NT2/D1 (cell line): ENCODE measurements at places on chromosomes 6 and 20.
A peak's percentile ranks its signal among the peaks of the same experiment; 100 is the strongest.

DNA sequence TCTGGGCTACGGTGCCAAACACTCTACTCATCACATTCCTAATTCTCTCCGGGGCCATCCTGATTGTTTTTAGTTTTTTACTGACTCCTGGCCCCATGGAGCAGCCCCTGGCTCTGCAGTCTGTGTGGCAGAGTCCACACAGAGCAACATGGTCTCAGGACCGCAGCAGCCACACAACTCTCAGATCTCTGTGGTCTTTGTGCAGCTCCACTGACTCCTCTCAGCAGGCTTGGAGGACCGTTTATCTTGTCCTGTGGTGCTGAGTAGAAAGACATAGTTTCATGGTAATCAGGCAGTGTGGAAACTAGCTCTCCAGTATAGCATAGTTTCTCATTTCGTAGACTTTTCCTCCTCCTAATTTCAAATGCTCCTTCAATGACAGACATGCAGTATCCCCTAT lies 168.4 kb downstream of the EDN1 start:
- no peak for DNase-seq

DNA sequence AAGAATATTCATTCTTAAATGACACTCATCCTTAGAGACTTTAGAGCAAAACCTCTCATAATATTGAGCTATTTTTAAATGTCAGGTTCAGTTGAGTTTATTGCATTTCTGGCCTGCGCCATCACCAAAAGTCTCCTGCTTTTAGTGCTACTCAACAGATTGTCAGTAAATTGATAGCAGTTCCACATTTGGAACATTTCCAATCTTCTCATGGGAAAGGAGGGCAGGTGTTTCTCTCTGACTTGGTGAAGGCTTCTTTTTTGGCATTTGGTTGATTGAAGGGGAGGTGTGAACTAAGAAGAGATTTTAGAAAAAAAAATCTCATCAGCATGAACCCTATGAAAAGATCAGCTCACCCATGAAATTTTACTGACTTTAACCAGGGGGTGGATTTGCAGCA lies 125.9 kb upstream of the INSM1 start:
- DNase-seq, result no peak

DNA sequence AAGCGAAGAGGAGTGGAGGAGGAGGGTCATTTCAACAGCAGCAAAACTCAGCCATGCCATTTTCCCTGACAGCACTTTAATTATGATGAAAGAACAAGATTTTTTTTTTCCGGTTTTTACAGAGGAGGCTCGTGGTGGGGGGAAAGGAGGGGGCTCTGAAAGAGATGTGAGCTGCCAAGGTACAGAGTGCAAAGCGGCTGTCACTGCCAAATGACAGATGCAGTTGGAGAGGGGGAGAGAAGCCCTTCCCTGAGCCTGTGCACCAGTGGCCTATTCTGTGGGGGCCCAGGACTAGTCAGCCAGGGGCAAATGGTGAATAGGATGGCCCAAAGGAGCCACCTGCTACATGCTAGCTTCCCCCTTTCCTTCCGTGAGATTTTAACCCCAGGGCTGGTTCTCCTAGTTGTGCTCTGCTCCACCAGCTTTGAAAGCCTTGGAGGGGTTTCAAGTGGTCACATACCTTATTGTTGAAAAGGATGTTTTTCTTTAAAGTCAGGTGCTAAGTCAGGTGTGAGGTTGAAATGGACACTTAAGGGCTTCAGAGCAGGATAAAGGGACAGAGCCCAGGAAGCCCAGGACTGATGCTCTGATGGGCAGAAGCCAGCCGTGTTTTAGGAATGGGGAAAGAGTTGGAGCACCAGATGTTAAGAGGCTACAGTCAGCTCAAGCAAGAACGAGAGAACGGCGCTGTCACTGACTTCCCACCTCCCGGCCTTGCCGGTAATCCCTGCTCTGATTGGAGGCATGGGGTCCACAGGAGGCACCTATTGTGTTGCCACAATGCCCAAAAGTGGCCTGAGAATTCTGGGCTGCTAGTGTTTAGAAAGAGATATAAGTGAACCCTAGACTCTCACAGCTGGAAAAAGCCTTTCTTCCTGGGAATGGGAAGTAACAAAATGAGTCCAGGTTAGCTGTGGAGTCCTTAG lies 24.8 kb downstream of the GNAS start:
- DNase-seq, result no peak

- no peak for DNase-seq
These were observed 1090.0 kb downstream of the EPHA7 start for GRCh38 chr6:92329208-92329847.

- no peak for DNase-seq
These were observed 91.4 kb upstream of the ARID1B start for GRCh38 chr6:156685823-156686222.

DNA sequence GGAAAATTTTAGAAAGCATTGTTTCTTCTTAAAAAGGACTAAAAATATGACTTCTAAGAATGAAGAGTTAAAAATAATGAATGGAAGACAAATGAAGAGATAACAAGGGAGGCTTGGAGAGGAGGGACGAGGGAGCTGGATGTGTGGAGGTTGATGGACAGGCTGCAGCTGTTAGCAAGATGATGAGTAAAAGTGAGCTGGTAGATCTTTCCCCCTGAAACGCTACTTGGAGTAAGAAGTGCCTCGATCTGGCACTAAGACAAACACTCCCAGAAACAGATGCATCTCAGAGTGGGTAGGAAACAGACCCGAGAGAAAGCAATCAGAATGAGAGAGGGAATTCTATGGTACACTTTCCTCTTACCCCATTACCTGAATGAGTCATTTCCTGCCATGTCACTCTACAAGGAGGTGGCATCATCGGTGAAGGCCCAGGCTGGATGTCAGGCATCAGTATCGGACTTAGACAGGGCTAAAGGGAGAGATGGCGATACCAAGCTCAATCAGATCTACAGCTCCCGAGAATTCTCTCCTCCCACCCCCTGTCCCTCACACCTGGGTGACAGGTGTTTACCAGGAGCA lies 154.1 kb upstream of the BMP2 start:
- DNase-seq, result no peak

- DNase-seq, result no peak
These were observed 92.6 kb upstream of the PREP start for GRCh38 chr6:105495515-105495914.

GRCh38 chr20:2902291-2902690 lies 29.0 kb downstream of the PTPRA start:
- DNase-seq, result no peak

DNA sequence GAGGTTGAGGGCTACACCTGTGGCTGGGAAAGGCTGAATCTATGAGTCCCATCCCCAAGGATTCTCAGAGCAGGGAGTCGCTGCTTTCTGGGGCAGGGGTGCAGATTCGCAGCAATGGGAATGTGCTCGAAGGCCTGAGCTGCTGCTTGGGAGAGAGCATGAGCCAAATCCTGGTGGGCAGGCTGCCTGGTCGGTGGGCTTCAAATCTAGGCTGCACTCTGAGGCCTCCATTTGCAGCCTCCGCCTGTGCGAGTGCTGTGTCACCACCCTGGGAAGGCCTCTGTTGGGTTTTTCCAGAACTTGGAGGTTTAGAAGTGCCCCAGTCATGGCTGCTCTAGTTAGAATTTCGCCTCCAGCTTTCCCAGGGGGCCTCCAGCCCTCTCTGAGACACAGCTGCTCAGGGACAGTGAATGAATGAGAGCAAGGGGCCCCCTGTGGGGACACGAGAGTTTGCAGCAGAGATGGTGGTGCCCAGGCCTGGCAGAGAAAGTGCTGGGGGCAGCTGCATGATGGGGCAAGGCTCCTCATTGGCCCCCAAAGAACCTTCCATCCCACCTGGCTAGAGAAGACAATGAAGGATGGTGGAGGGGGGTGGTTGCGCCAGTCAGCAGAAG lies 31.1 kb upstream of the RNF24 start:
- no peak for DNase-seq

DNA sequence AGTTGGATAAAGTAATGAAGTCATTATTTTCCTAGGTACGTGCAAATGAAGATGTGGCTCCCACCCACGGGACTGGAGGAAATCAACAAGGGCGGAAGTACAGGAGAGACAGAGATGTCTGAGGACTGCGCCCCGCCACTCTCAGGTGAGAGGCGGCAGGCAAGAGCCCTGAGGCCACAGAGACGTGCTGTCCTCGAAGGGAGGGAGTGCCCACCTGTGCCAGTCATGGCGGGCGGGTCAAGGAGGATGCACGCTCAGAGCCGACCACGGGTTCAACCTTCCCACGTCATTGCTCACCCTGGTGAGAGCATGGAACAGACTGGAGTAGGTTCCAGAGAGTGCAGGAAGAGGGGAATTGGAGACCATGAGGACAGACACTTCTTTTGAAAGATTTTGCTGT lies 12.7 kb downstream of the CST8 start:
- DNase-seq, result no peak

GRCh38 chr6:154112181-154112809 lies 73.3 kb downstream of the OPRM1 start:
- DNase-seq, result no peak

DNA sequence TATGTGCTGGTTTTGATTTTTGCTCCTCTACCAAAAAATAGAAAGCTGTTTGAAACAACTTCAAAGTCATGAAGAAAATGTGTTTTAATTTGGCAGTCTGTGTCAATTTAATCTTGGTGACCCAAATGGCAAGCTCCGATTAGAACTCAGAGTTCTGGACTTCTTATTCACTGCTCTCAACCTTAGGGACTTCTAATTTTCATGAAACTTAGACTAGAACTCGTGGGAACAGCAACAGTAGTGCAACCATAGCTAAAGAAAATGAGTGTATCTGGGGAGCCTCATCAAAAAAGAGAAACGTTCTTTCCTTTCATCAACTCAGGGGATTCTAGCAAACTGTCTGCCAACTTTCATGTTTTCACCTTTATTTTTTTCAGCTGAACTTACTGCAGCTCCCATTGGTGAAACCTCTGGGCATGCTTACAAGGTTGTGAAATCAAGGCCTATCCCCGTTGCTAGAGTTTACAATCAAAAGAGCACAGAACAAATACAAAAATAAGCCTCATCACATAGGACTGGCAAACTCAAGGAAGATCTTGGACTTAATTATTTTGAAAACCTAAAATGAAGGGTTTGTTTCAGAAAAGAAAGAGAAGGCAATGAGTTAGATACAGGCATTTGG lies 114.0 kb upstream of the HSF2 start:
- no peak for DNase-seq

- DNase-seq, result no peak
These were observed 14.3 kb downstream of the ITPA start for GRCh38 chr20:3223651-3223993.

- peak; percentile 15 for DNase-seq
These were observed 610.3 kb downstream of the RNF144B start for GRCh38 chr6:18997375-18997826.

DNA sequence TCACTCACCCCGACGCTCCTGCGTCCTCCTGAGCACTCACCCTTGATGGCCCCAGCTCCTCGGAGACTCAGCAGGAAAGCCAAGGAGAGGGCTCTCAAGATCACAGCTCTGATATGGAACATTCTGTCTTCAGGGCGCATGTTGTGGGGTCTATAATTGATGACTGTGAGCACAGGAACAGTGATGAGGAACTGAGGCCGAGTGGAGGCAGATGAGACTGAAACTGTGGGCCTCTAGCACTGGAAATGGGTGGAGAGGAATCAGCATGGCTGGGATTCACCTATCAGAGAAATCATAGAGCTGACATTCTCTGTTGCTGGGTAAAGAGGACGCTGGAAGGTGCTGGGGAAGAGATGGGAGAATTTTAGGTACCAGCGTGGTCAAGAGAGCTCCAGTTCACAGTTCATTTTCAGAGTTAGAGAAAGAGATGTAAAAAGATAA lies at the start of gene HLA-DPA1:
HLA-DPA1 (minus strand) TSS at position 219 of the 441 bp plus-strand sequence.
- no peak for DNase-seq

- DNase-seq, result no peak
These were observed 201.5 kb downstream of the ZFAND3 start for GRCh38 chr6:38021029-38021428.

GRCh38 chr20:25695532-25696370 lies 902 bp downstream of the ZNF337 start:
- DNase-seq, result no peak

DNA sequence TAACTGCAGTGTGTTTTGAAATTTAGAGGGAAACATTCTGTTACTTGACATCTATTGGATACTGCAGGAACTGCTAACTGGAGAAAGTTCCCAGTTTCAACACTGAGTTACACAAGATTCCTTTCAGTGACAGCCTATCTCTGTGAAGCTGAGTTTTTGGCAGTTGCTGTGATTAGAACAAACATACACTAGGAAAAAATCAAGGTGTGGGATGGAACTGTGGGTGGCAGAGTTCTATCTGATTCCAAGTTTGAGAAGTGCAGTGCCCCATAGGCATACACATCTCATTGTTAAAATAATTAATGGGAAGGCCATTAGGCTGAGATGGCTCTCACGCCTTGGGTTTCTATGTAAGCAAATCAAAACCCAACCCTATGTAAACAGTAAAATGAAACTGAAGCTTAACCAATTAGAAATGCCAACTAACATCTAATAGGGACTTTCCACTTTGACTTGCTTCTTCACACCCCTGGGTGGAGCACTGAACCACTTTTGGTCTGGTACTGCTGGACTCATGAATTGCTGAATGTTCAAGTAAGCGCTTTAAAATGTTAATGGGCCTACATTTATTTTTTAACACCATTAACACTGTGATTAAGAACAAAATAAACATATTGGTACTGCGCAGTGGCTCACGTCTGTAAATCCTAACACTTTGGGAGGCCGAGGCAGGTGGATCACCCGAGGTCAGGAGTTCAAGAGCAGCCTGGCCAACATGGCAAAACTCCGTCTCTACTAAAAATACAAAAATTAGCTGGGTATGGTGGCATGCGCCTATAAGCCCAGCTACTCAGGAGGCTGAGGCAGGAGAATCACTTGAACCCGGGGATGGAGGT lies 55.2 kb upstream of the TBC1D7 start:
- DNase-seq, result no peak

DNA sequence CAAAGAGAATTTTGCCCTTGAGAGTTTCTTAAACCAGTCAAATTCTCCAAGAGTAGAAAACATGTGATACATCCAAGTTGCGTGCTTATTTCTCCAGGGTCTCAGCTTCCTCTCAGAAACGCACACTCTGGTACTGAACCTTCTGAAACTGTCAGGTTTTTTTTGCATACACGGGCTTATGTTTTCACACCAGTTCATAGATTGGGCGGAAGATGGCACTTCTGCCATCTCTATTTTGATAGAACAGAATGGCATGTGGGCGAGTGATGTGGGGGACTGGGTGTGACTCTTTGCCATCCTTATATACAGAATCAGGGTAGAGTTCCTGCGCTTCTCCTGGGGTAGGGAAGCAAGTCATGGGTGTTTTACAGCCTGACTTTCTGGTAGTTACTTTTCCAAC lies 56.4 kb downstream of the ADTRP start:
- DNase-seq, result no peak
